Stimulated activated CD8-positive, alpha-beta memory T cell treated with anti-CD3 and anti-CD28 coated beads, Interleukin-4, amount 100 ng/mL, for 1 hour (primary cell): ENCODE measurements at places on chromosomes 16 and 17.

GRCh38 chr16:555528-556473, 4.4 kb upstream of the PRR35 start:
- DNase-seq = no peak

- no peak for DNase-seq
Measured at GRCh38 chr17:50533720-50534148, 1.2 kb downstream of the EPN3 start.

GRCh38 chr17:42456223-42457106, 2.2 kb upstream of the ATP6V0A1 start:
- DNase-seq = no peak

DNA sequence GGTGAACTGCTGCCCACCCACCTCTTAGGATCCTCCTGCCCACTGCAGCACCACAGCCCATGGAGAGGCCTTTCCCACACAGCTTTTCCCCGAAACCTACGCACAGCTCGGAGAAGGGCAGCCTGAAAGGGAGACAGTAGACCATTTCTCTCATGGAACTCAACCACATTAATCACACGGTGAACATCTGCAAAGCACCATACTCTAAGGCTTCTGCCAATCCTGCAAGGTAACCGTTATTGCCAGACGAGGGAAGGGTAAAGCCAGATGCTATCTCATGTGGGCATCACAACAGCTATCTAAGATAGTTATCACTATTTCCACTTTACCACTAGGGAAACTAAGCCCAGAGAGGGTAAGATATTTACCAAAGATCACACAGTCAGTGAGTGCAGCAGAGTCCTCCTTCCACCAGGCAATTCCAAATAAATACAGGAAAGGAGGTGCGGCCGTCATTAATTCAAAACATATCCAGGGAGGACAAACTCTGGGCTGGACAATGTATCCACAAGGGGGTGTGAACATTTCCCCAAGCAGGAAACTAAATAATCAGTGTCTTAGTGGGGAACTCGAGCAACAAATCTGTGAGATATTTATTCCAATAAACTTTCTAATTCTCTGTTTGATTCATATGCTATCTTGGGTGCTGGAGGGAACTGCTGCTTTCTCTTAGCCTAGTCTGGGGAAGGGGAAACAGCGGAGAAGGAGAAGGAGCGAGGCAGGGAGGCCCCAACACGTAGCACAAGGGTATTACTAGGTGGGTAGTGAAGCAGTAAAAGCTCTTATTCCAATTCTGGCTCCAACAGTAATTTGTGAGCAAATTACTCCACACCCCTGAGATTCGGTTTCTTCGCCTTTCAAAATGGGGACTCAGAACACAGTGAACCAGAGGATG, 723 bp downstream of the TMEM186 start:
- no peak for DNase-seq
